ENCODE measurements at places on chromosomes 11 and 22.

GRCh38 chr11:57638811-57639320, 10.8 kb downstream of the YPEL4 start:
- H3K27me3 ChIP-seq, result peaks cover 11% of the 10 kb centered on the region
- no peaks in the 10 kb centered on the region for H3K36me3 ChIP-seq
- H3K4me1 ChIP-seq, result peaks cover 23% of the 10 kb centered on the region
- no peak for DNase-seq
- H3K4me3 ChIP-seq, result peak overlapping the region; percentile 94
- H3K27ac ChIP-seq, result peak overlapping the region; percentile 90

DNA sequence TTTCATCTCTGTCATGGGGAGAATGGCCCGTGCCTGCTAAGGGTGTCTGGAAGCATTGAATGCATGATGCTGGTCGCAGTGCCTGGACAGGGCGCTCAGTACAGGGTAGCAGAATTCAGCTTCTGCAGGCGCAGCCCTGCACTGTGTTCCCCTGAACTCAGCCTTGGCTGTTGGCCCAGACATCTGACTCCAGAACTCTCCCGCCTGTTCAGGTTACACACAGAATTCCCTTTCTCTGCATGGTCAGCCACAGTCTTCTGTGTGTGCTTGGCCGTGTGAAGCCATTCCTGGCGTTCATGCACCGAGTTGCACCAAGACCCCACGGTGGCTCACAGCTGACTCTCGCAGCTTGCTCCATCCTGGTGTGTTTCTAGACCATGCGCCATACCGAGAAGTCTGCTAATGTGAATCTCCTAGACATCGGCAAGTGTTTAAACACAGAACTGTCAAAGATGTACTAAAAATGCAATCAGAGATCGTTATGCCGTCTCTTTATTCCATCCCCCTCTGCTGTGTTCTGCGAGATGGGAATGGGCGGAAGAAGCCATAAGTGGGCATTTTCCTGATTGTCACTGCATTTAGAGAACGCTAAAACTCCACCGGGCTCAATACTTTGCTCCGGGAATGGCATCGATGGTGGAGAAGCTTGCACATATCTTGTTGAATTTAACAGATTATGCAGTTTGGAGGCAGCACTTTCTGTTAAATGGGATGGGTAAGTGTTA, 55.6 kb downstream of the MPPED1 start:
- H3K27me3 ChIP-seq, result no peaks in the 10 kb centered on the region
- H3K27ac ChIP-seq, result no peak overlapping the region
- no peak overlapping the region for H3K4me3 ChIP-seq

- H3K4me3 ChIP-seq, result no peak overlapping the region
- no peaks in the 10 kb centered on the region for H3K36me3 ChIP-seq
- H3K27ac ChIP-seq, result no peak overlapping the region
- H3K4me1 ChIP-seq, result no peaks in the 10 kb centered on the region
- no peaks in the 10 kb centered on the region for H3K27me3 ChIP-seq
Measured at GRCh38 chr11:129969920-129970319, 32.7 kb downstream of the PRDM10 start.

DNA sequence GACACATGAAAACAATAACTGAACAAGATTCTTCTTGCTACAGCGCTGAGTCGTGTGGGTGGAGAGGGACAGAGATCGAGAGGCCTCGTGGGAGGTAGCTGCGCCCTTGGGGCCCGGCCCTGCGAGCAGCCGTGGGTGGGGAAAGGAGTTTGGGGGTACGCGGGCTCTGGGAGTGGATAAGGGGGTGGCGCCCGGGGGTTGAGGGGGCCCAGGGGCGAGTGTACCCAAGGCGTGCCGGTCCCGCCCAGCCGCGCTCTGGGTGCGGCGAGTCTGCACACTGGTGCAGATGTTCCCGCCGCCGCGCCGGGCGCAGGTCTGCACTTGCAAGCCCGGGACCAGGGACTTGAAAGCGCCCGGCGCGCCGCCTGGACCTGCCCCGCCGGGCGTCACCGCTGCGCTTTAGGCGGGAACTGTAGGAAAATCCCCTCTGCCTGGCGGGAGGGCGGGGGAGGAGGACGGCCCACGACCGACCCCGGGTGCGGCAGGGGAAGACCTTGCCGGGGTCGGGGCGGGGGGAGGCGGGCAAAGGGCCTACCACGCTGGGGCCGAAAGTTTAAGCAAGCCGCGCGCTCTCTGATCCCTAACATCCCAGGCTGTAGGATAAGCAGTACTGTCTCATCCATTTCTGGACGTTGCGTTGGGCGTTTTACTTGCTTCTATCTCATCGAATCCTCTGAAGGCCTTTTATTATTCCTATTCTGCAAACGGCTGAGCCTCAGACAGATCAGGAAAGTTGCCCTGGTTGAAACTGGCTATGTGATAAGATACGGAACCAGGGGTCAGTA, 1.4 kb upstream of the KREMEN1 start:
- no peak overlapping the region for H3K27ac ChIP-seq
- H3K4me3 ChIP-seq, result peak overlapping the region; percentile 38
- H3K4me1 ChIP-seq, result peaks cover 14% of the 10 kb centered on the region
- peaks cover 28% of the 10 kb centered on the region for H3K27me3 ChIP-seq

DNA sequence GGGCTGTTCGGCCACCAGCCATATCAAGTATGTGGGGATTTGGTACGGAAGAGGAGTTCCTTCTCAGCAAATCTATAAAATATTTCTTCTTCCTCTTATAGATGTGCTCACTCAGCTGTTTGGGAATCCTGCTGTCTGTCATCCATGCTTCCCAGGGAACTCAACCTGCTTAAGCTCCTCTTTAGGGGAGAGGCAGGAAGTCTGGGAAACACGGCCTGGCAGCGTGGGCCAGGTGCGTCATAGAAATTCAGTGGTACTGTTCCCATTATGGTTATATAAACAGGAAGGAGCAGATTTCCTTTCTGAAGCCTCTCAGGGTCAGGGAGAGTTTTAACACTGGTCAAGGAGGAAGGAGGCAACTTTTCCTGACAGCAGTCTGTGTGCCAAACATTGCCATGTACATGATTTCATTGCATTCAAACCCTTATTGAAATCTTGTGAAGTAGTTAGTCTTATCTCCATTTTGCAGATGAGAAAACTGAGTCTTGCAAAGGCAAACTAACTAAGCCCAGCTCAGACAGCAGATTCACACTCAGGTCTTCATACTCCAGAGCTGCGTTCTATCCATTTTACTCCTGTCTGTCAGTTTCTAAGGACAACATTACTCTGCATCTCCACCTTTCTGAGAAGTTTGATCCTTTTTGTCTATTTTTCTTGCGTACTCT, 35.4 kb upstream of the AMOTL1 start:
- H3K4me1 ChIP-seq, result peaks cover 38% of the 10 kb centered on the region
- peak overlapping the region; percentile 64 for H3K27ac ChIP-seq
- peak; percentile 75 for DNase-seq
- H3K36me3 ChIP-seq, result no peaks in the 10 kb centered on the region
- no peaks in the 10 kb centered on the region for H3K27me3 ChIP-seq

DNA sequence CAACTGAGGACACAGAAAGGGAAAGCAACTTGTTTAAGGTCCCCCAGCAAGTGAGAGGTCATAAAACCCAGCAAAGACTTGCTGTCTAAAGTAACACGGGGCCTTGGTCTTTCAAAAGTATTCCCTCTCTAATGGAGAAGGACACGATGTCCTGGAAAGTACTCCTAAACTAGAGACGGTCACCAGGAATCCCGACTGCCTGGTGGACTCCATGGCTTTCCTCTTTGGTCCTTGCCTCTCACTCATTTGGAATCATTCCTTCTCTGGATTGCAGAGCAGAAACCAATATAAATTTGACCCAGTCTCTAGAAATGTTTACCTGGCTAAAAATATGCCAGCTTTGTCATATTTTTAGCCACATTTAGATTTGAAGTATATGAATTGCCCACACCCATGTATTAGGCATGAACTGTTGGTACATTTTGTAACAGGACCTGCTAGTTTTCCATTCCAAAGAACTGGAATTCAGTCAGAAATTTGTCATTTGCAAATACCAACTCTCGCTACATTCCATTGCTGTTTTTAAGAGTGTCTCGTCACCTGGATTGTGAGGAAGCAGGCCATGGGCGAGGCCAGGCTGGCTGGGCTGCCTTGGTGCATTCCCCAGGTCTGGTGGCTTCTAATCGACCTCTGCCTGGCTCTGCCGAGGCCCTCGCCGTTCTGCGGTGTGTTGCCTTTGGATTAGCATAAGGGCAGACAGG, 12.9 kb downstream of the NAV2 start:
- H3K4me1 ChIP-seq, result peaks cover 16% of the 10 kb centered on the region
- DNase-seq, result peak; percentile 26
- no peak overlapping the region for H3K4me3 ChIP-seq
- H3K27ac ChIP-seq, result no peak overlapping the region
- no peaks in the 10 kb centered on the region for H3K36me3 ChIP-seq

- H3K4me3 ChIP-seq, result no peak overlapping the region
- H3K4me1 ChIP-seq, result peaks cover 23% of the 10 kb centered on the region
- DNase-seq, result no peak
- H3K27me3 ChIP-seq, result no peaks in the 10 kb centered on the region
- no peaks in the 10 kb centered on the region for H3K36me3 ChIP-seq
- H3K27ac ChIP-seq, result no peak overlapping the region
Measured at GRCh38 chr11:48014917-48015316, 34.6 kb downstream of the PTPRJ start.

GRCh38 chr11:2092956-2093412, 46.2 kb downstream of the IGF2 start:
- DNase-seq, result peak; percentile 61
- H3K36me3 ChIP-seq, result no peaks in the 10 kb centered on the region
- H3K27ac ChIP-seq, result no peak overlapping the region
- no peaks in the 10 kb centered on the region for H3K27me3 ChIP-seq
- peaks cover 33% of the 10 kb centered on the region for H3K4me1 ChIP-seq

DNA sequence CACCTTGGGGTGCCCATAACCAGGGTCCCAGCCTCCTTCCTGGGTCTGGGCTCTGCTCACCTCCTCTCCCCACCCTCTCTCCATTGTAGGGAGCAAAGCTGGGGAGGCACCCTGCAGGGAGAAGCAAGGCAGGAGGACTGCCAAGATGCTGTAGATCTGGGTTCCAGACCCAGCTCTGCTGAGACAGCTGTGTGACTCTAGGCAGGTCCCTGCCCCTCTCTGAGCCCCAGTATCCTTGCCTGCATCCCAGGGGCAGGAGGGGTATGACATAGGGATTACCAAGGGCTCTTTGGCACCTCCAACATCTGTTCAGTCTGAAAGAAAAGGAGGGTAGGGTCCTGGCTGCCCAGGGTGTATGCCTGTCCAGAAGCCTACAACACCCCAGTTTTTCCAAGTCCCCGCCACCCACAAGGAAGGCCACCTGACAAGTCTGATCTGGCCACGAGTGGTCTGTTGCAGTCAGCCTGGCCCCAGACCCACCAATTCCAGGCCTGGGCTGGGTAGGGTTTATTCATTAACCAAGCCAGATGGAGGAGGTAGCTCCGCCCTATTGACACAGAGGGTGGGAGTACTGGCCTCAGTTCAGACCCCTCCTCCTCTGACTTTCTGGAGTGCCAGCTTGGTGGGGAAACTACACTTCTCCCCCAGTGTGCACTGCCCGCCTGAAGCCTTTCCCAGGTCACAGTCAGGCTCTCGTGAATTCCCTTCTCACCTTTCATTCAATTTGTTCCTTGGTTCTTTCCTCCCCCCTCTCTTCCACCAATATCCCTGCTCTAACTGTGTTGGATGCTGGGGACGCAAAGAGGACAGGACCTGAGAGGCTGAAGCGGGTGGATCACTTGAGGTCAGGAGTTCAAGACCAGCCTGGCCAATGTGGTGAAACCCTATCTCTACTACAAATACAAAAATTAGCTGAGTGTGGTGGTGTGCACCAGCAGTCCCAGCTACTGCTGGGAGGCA, 15.0 kb downstream of the STARD10 start:
- no peaks in the 10 kb centered on the region for H3K27me3 ChIP-seq
- peaks cover under 1% of the 10 kb centered on the region for H3K4me1 ChIP-seq
- no peak for DNase-seq
- no peaks in the 10 kb centered on the region for H3K36me3 ChIP-seq
- no peak overlapping the region for H3K4me3 ChIP-seq

- H3K36me3 ChIP-seq, result no peaks in the 10 kb centered on the region
- H3K4me3 ChIP-seq, result no peak overlapping the region
- H3K27me3 ChIP-seq, result no peaks in the 10 kb centered on the region
- H3K4me1 ChIP-seq, result peaks cover 29% of the 10 kb centered on the region
Measured at GRCh38 chr11:119472186-119472855, 49.3 kb upstream of the THY1 start.

GRCh38 chr11:44285756-44286155, 24.2 kb downstream of the ALX4 start:
- H3K36me3 ChIP-seq, result no peaks in the 10 kb centered on the region
- H3K27ac ChIP-seq, result no peak overlapping the region
- no peaks in the 10 kb centered on the region for H3K27me3 ChIP-seq
- DNase-seq, result no peak
- peaks cover 2% of the 10 kb centered on the region for H3K4me1 ChIP-seq
- no peak overlapping the region for H3K4me3 ChIP-seq

DNA sequence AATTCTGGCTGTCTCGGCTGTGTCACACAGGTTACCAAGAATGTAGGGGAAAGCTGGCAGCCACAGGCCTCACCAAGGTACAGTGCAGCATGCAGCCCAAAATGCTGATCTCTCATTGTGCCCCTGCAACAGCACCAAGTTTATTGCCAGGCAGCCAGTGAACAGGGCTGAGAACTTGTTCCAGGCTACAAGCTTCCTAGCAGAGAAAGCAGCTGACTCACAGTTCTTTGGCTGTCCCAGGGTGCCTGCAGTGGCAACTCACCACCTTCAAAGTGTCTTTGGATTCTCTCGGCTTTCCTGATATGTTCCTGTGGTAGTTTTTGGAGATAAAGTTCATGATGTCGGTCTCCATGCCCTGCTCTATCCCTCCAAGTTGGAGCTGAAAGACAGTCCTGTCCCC, 719.1 kb upstream of the ANO3 start:
- no peaks in the 10 kb centered on the region for H3K27me3 ChIP-seq
- no peak overlapping the region for H3K27ac ChIP-seq
- H3K36me3 ChIP-seq, result no peaks in the 10 kb centered on the region
- no peaks in the 10 kb centered on the region for H3K4me1 ChIP-seq

DNA sequence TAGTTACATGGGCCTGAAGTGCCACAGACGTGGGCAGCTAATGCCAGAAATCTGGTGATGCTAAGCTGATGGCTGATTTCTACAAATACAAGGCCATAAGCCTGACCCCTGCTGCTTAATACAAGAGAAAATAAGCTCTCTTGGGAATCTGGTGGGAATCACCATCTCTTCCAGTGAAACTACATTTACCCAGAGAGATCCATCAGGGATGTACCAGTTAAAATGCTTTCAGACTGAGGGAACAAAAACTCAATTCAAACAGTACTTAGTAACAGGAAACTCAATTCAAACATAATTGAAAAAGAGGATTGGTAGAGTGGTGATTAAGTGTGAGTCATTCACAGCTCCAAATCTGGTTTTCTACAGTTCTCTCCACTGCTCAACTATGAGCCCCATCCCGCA, 1.7 kb upstream of the CAVIN3 start:
- peak; percentile 77 for DNase-seq
- H3K27me3 ChIP-seq, result no peaks in the 10 kb centered on the region
- H3K4me3 ChIP-seq, result no peak overlapping the region
- peaks cover 32% of the 10 kb centered on the region for H3K4me1 ChIP-seq
- H3K27ac ChIP-seq, result peak overlapping the region; percentile 98
- H3K36me3 ChIP-seq, result peaks cover 5% of the 10 kb centered on the region

DNA sequence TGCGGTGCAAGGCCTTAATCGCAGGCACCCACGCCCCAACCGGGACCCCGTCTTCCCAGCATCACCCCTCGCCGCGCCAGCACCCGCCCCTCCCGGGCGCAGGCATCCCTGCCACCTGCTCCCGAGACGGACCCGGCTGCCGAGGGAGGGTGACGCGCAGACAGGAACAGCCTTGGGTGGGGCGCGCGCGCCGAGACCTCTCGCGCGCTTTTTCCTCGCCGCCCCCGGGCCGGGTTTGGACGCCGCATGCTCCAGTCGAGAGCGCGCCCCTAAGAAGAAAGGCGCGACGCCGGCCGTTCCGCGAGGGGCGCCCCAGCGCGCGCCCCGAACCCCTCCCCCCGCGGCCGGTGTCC, 504 bp downstream of the CFL1 start:
- H3K27me3 ChIP-seq, result no peaks in the 10 kb centered on the region
- DNase-seq, result no peak
- H3K36me3 ChIP-seq, result peaks cover 34% of the 10 kb centered on the region
- H3K27ac ChIP-seq, result peak overlapping the region; percentile 75
- peaks cover 44% of the 10 kb centered on the region for H3K4me1 ChIP-seq
